ENCODE measurements at places on chromosomes 12 and 14.

- DNase-seq, result no peak
Measured at GRCh38 chr14:75277815-75278421, 710 bp upstream of the FOS start.

DNA sequence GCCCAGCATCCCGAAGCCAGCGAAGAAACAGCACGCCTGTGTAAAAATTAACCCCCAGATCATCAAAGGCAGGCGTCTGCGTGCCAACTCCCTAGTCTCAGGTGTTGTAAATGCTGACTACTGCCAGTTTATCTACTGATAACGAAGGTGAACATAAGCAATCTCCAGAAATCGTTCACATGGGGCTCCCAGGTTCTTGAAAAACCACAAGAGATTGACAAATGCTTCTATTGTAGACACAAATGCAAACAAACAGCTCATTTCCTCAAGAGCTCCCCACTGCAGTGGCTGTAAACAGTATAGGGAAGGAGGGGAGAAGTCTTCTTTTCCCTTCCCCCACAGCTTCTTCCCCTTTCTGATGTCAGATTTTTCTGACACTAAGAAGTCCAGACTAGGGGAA lies 5.3 kb upstream of the PLEKHG3 start:
- no peak for DNase-seq

DNA sequence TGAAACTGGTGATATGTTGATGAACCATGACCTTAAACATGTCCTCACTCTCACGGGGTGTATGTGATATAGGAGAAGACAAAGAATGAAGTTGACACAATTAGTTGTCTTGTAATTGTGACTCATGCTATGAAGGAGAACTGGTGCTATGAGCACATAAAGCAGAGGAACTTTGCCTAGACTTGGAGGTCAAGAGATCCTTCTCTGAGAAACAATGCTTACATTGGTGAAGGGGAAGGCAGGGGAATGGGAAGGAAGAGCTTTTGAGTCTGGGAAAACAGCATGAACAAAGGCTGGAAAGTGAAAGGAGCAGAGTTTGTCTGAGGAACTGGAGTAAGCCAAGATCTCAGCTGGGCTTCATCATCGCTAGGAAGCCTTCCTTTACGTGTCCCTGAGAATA lies 83.2 kb downstream of the MYRFL start:
- no peak for DNase-seq

DNA sequence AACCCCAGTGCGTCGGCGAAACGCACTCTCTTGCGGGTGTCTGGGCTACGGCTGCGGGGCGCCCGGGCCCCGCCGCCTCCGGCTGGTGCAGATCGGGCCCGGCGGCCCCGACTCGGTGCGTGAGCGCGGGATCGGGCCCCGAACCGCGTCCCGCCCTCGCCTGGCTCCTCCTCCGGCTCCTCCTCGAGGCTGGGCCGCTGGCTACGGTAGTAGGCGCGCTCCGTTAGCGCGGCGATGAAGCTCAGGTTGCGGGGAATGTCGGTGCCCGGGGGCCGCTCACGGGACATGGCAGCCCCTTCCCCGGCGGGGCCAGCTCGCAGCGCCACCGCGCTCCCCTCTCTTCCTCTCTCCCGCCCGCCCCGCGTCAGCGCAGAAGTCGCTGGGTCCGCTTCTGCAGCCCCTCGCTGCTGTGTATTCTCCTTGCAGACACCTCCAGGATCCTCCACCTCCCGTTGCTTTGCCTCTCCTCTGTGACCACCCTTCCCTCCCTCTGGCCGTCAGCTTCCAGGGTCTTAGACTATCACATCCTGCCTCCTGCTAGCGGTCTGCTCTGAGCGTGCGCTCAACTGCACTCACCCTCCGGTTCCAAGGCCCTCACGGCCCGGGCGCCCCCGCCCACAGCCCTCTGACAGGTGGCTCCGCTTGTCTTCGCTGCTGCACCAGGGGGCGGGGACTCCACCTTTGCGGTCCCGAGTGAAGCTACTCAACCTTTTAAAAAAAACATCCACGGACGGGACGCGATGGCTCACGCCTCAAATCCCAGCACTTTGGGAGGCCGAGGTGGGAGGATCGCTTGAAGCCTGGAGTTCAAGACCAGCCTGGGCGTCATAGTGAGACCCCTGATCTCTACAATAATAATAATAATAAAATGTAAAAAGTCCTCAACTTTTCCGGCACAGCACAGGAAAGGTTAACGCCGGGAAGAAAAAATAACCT lies at the start of gene PPP1R3E:
Gene PPP1R3E, minus strand, starts transcription at position 570 of the 936 bp plus-strand sequence. Its CDS starts 283 bp downstream, at position 287.
- DNase-seq, result peak; percentile 77

- no peak for DNase-seq
Measured at GRCh38 chr14:79805636-79806035, 405.7 kb downstream of the DIO2 start.

GRCh38 chr12:69684466-69684865 lies 14.6 kb downstream of the BEST3 start:
- DNase-seq, result no peak

- DNase-seq, result no peak
Measured at GRCh38 chr12:3718100-3718499, 34.8 kb downstream of the CRACR2A start.

- no peak for DNase-seq
Measured at GRCh38 chr12:120814203-120814902, 88.7 kb downstream of the ACADS start.

GRCh38 chr12:53601296-53601847 lies 24.8 kb downstream of the ATF7 start:
- DNase-seq, result no peak

DNA sequence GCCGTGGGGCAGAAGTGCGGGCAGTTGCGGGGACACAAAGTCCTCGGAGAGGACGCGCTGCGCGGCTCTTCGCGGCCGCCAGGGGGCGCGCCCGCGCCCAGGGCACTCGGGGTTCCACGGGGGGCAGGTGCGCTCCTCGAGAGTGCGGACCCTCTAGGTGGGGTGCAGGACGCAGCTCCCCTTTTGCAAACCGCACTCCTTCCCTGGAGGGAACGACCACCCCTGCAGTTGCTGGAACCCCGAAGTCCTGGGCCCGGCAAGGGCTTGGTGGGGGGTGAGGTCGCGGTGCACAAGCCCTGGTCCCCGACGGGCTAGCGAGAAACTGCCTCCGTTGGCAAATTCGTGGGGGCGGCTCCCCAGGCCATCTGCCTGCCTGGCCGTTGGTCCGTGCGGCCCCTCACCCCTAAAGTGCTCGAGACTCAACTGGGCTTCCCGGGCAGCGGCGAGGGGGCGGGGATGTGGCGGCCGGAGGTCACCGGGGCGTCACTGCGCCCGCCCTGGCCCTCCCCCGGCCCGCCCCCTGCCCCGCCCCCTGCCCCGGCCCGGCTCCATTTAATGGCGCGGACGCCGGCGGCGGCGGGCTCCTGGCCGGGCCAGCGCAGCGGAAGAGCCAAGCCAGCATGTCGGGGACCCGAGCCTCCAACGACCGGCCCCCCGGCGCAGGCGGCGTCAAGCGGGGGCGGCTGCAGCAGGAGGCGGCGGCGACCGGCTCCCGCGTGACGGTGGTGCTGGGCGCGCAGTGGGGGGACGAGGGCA lies at the start of gene ADSS1:
Gene ADSS1, plus strand, starts transcription at position 579 of the 756 bp plus-strand sequence. Its CDS starts 42 bp downstream, at position 621.
- peak; percentile 72 for DNase-seq

DNA sequence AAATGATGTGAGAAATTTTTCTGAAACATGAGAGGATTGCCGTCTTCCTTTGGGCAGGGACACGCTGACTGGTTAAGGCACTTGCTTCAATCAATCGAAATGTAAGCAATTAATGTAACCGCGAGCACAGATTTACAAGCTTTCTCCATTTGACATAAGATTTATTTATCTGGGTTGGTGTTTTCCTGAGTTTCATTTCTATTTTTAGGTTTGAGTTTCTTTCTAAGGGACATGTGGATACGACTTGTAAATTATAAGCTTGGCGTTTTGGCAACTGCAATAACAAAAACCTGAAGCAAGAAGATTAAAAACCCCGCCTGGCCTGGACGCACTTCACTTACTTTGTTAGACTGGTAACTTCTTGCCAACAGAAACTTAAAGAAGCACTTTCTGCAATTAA lies 20.3 kb upstream of the SINHCAF start:
- no peak for DNase-seq

DNA sequence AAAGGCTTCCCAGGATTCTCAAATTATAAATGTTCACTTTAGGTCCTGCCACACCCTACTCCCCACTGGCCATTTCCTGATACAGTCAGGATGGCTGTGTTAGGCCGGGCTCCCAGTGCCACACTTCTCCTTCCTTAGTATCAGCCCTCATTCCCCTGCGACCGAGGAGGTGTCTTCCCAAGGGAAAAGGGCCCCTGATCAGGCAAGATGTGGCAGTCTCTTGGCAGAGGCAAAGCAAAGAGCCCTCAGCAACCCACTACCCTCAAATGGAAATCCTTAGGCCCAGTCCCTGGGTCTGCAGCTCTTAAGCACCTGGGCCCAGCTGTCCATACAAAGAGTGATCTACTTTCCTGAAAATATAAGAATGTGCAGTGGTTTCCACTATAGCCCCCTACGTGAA lies 96.5 kb upstream of the VASH1 start:
- no peak for DNase-seq

- no peak for DNase-seq
Measured at GRCh38 chr12:94309373-94309772, 150.3 kb downstream of the CEP83 start.

DNA sequence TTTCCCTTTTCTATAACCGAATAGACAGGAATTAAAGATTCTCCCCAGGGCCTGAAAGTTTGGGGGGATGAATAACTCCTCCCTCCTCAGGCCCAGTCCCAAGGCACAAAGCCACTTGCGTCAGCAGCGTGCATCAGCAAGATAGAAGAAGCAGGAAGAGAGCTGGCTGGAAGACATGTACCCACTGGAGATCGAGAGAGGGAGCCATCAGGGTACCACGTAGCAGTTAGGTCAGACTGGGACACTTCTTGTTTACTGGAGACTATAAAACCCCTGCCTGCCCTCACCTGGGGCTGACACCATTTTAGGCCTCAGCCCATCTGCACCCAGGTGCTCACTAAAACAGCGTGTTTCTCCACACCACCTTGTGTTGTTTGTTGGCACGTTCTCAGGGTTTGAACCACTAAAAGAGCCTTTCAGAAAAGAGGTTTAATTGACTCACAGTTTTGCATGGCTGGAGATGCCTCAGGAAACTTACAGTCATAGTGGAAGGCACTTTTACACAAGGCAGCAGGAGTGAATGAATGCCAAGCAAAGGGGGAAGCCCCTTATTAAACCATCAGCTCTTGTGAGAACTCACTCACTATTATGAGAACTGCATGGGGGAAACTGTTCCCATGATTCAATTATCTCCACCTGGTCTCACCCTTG lies 93.2 kb downstream of the TMTC3 start:
- DNase-seq, result no peak

GRCh38 chr12:54009171-54010052 lies 627 bp downstream of the HOXC8 start:
- DNase-seq, result peak; percentile 67

GRCh38 chr14:60807971-60808370 lies 73.4 kb downstream of the MNAT1 start:
- DNase-seq, result no peak
